ENCODE measurements at places on chromosomes 13 and 19.

DNA sequence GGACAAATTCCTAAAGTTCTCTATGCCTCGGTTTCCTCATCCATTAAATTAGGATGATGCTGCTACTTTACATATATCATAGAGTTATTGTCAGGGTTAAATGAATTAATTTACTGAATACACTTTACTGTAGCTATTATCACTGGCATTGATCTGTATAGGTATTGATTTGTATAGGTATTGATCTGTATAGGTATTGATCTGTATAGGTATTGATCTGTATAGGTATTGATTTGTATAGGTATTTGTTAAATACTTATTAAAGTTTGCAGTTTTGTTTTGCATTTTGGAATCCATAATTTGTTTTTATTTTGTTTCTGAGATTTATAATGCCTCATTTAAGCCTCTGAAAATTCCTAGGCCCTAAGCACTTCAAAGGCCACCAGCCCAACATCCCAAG, 2.4 kb upstream of the PPP2R1A start:
- no peak for DNase-seq

DNA sequence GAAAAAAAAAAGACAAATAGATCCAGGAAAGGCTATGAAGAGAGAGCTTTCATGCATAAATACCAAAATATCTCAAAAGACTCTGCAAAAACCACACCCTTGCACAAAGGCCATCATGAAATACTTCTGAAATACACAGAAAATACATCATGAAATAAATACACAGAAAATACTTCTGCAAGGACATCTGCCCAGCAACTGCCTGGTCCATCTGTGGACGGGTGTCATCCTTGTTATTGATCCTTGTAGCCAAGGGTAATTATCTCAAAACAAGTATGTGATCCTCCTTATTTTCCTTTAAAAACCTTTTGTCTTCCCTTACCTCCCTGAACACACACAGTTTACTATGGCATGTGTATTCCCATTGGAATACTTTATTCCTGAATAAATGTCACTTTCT, 6.9 kb downstream of the USPL1 start:
- no peak for DNase-seq

DNA sequence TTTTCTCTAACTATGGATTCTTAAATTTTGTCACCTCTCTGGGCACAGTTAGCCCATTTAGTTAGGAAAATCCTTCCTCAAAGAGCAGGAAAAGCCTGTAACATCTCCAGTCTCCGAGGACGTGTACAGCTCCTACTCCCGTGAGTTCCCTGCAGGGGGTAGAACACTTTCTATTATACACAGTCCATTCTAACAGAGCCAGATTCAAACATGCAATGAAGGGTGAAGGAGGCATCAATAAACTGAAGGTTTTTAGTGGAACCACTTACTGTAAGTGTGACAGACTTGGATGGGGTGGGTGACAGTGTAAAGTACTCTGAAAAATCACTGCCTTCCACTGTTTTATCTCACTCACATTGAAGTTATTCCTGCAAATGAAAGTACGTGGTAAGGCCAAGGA, 204.7 kb upstream of the DACH1 start:
- DNase-seq, result no peak

DNA sequence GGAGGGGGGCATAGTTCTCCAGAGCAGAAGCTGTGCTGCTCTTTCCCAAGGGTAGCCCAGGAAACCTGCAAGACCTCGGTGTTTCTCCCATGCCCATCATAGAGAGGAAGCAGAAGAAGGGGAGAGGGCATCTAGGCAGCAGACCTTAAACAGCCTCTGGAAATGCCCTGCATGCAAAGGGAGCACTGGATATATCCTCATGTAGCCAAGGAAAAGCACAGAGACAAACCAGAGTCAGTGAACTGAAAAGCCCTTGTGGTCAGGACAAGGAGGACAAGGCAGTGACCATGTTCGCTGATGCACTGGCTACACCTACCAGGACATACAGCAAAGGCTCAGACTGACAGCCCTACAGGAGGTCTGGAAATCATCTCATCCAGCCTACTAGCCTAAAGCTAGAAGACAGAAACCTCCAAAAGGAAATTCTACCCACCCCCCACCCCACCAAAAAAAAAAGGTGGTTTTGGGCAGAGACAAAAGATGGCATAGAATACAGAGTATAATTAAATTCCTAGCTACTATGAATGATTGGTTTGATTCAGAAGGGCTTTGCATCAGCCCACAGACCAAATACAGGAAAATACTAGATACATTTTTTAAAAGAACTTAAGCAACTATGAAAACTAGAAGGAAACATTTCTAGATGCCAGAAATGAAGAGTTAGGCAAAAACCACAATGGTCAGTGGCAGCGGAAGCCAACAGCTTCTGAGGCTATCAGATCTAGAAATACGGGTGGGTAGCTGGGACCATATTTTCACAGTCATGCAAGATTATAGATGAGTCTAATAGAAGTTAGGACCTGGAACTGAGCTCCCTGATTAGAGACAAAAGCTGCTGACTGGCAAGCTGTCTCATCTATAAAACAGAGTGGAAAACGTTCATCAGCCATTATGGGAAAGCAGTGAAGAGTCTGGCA, 4.4 kb upstream of the TBC1D4 start:
- DNase-seq, result no peak

DNA sequence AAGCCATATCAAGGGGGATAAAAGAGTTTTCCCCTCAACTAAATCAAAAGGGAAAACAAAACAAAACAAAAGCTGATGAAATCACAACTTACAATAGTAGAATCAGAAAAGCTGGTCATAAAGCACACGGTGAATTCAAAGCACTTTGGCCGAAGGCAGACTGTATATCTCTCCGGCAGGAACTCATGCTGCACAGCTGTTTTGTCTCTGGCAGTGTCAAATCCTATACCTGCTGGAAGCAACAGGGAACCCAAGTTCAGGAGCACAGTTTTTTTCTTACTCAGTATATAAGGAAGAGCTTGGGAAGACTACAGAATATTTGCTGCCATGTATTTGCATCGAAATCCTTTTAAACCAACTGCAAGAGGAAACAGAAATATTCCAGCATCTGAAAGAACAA, 213.7 kb downstream of the RFC3 start:
- no peak for DNase-seq

GRCh38 chr13:37534181-37534580, 64.4 kb downstream of the POSTN start:
- no peak for DNase-seq

- no peak for DNase-seq
These were observed 122.3 kb downstream of the DNAJC15 start for GRCh38 chr13:43145534-43146196.

DNA sequence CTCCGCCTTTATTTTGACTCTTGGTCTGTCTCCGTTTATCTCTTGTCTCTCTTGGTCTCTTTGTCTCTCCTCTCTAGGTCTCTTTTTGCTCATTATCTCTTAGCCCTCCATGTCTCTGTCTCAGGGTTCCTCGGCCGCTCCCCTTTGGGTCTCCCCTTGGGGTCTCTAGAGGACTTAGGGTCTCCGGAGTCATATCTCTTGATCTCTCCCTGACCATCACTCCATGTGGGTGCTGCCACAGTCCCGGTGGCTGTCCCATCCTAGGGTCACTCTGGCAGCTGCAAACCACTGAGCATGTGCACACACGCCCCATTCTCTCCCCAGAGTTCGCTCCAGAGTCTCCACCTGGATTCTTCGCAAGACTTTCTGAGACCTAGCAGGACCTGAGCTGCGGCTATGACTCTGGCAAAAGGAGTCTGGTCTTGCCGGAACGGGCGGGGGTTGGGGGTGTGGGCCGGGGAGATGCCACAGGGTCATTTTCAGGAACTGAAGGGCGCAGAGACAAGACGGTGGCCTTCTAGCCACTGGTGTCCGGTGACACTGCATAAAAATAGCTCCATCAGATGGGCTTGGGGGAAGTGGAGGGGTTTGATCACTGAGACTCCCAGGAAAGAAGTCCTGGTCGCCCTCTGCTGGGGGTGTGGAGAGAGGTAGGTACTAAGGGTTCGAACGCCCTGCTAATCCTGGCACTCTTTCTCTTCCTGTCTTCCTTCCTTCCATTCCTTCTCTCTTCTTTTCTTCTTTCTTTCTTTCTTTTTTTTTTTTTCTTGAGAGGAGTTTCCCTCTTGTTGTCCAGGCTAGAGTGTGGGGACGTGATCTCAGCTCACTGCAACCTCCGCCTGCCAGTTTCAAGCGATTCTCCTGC, 1.2 kb upstream of the KCNA7 start:
- DNase-seq, result no peak

DNA sequence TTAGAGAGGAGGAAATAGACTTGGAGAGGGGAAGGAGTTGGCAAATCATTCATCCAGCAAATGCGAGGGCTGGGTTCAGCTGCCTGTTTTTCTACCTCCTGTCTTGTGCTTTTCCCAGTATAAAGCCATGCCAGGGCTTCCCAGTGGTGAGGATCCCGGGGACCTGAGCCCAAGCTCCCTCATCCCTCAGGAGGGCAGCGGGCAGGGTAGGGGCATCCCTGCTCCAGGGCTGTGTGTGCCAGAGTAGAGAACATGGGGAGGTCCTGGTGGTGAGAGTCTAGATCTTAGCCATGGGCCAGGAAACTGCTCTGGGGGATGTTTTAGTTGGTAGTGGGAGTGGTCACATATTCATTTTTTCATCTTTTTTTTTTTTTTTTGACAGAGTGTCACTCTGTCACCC, 43.6 kb downstream of the GPR12 start:
- no peak for DNase-seq

DNA sequence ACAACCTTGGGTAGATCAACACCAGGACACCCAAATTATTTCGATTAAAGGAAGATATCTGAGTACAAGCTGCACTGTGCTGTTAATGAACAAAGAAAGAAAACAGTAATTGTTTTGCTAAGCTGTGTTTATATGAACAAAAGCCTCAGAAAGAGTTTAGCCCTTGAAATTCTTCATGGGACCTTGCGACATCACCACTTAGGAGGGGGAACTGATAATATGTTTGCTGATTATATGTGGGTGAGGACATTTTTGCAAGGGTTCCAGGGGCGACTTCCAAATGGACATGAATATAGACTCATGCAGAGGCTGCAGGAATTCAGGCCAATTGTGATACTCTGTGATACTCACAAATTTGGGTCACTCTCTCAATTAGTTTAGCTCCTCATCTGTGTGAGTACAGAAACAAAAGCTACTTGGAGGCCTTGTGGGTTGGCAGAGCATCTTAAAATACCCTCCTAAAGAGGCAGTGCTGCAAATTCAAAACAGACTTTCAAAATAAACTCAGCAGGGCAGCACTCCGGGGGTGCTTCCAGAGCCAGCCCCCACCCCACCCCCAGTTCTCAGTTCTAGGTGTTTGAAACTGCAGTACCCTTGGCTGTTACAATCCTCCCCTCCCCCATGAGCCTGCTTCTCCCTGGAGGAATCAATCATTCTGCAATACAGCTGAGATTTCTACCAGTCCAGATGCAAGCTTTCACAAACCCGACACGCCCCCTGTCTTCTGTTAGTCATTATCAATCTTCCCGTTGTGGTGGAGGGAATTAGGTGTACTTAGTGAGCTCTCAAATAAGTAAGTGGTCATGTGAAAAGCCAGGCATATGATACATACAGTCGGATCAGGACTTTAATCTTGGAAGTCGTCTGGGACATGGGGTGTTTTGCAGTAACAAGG, 97.0 kb upstream of the MBNL2 start:
- DNase-seq, result no peak

DNA sequence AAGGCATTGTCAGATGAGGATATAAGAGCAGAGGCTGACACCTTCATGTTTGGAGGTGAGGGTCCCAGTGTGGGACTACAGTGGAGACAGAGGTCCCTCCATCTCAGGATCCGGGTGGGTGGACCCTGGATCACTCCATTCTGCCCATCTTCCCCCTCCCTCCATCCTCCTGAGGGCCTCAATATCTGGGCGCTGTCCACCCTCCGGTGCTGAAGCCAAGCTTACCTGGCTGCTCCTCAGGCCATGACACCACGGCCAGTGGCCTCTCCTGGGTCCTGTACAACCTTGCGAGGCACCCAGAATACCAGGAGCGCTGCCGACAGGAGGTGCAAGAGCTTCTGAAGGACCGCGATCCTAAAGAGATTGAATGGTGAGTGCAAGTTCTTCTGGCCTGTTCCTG, 11.9 kb downstream of the CYP4F12 start:
- no peak for DNase-seq
